ENCODE measurements at places on chromosomes 7 and 10.

DNA sequence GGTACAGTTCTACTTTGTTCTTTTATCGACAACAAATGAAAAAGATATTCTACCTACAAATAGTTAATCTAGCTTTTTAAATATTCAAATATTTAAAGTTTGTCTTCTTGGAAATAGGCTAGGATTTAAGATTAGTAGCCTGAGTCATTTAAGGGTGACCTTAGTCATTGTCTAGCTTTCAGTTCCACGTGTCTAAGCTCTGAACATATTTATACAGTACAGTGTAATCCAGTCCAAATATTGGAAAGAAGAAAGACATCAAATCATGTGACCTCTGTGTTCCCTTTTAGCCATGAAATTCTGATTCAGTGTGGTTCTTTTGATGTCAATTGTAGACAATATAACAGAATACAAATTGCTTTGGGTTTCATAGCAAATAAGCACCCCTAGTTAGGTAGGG, 121.1 kb downstream of the MALRD1 start:
- H3K4me3 ChIP-seq, result no peak overlapping the region
- H3K27ac ChIP-seq, result no peak overlapping the region
- no peaks in the 10 kb centered on the region for H3K36me3 ChIP-seq

GRCh38 chr7:117564080-117564479, 84.3 kb downstream of the CFTR start:
- H3K27me3 ChIP-seq, result no peaks in the 10 kb centered on the region
- H3K36me3 ChIP-seq, result no peaks in the 10 kb centered on the region
- DNase-seq, result no peak
- H3K4me3 ChIP-seq, result no peak overlapping the region
- no peak overlapping the region for H3K27ac ChIP-seq

DNA sequence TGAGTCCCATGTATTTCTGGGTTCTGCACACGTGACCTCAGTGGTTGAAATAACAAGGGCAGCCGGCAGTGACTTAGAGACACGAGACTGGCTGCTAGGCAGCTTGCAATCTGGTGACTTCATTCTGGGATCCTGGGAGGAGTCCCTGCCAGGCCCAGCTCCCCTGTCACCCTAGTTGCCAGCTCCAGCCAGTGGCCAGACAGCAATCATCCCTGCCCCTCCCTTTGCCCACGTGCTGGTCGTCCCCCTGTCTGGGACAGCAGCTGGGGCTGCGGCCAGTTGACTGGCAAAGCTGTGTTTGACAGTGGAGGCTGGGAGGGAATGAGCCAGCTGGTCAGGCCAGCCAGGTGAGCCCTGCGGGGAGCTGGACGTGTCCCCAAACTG, 30.0 kb downstream of the ADGRA1 start:
- DNase-seq, result no peak
- H3K4me1 ChIP-seq, result peaks cover 2% of the 10 kb centered on the region
- no peak overlapping the region for H3K27ac ChIP-seq
- no peak overlapping the region for H3K4me3 ChIP-seq
- H3K36me3 ChIP-seq, result no peaks in the 10 kb centered on the region

DNA sequence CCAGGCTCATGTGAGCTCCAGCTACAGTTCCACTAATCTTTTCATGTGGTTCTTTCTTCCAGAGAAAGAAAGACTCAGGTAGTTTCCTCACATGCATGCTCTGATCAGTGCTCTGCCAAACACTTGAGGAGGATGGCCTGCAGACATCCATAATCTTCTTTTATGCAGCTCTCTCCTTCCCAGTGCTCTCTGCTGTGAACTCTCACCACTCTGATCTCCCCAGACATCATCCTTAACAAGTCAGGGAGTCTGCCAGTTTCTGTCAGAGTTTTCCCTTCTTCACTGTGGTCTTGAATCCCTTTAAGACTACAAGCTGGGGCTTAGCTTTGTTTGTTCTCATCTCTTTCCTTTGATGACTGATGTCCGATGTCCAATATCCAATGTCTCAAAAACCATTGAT, 203.4 kb upstream of the PRKCQ start:
- no peaks in the 10 kb centered on the region for H3K27me3 ChIP-seq
- DNase-seq, result no peak
- H3K4me3 ChIP-seq, result no peak overlapping the region
- no peaks in the 10 kb centered on the region for H3K36me3 ChIP-seq
- no peak overlapping the region for H3K27ac ChIP-seq
- peaks cover 3% of the 10 kb centered on the region for H3K4me1 ChIP-seq

DNA sequence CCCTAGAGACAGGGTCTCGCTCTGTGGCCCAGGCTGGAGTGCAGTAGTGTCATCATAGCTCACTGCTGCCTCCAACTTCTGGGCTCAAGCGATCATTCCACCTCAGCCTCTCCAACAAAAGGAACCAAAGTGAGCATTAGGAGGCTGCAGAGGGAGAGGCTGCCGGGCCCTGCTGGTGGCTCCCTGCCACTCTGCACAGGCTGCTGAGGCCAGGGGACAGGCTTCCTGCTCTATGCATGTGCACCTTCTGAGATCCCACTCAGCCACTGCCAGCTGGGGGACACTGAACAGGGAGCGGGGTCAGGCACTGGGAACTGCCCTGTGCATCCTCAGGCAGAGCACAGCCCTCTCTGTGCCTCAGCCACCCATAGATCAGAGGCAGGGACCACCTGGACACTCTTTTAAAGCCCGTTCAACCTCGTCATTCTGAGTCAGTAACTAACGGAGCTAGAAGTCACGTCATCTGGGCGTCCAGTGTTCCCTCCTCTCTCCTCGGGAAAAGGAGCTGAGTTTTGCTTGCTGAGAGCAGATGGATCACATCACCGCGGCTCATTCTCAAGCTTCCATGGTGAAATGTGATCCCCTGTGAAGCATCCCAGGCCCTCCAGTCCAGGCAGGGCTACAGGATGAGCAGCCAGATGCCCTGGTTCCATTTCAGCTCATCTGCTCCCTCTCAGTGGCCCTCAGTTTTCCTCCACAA, 109.6 kb downstream of the MYL10 start:
- no peaks in the 10 kb centered on the region for H3K36me3 ChIP-seq
- H3K27ac ChIP-seq, result no peak overlapping the region
- no peaks in the 10 kb centered on the region for H3K4me1 ChIP-seq
- H3K4me3 ChIP-seq, result no peak overlapping the region
- DNase-seq, result no peak
- no peaks in the 10 kb centered on the region for H3K27me3 ChIP-seq

GRCh38 chr10:66678521-66678920, 247.3 kb upstream of the LRRTM3 start:
- H3K4me1 ChIP-seq, result no peaks in the 10 kb centered on the region
- no peaks in the 10 kb centered on the region for H3K36me3 ChIP-seq
- no peak for DNase-seq
- no peaks in the 10 kb centered on the region for H3K27me3 ChIP-seq
- H3K27ac ChIP-seq, result no peak overlapping the region

DNA sequence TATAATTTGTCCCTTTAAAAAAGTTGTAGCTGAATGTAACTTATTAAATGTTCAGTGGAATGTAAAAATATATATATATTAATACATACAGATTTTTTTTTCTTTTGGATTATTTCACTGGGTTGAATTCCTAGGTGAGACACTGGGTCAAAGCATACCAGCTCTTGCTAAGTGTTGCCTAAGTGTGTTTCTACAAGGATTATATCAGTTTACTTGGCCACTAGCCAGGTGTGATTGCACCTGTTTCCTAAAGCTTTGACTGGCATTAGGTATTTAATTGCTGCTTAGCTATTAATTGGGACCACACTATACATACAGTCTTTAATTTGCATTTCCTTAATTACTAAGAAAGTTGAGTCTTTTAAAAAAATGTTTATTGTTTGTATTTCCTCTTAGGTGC, 5.5 kb upstream of the ELOVL3 start:
- no peaks in the 10 kb centered on the region for H3K4me1 ChIP-seq
- H3K36me3 ChIP-seq, result no peaks in the 10 kb centered on the region
- no peak overlapping the region for H3K4me3 ChIP-seq
- DNase-seq, result no peak
- H3K27me3 ChIP-seq, result no peaks in the 10 kb centered on the region

GRCh38 chr10:98321186-98321780, 53.3 kb upstream of the LOXL4 start:
- DNase-seq, result no peak
- no peaks in the 10 kb centered on the region for H3K36me3 ChIP-seq
- H3K27ac ChIP-seq, result no peak overlapping the region
- no peaks in the 10 kb centered on the region for H3K27me3 ChIP-seq
- peaks cover 2% of the 10 kb centered on the region for H3K4me1 ChIP-seq
- H3K4me3 ChIP-seq, result no peak overlapping the region

- H3K36me3 ChIP-seq, result no peaks in the 10 kb centered on the region
- H3K4me1 ChIP-seq, result no peaks in the 10 kb centered on the region
- DNase-seq, result no peak
- no peak overlapping the region for H3K27ac ChIP-seq
- H3K27me3 ChIP-seq, result no peaks in the 10 kb centered on the region
These were observed 14.5 kb upstream of the PAX4 start for GRCh38 chr7:127632276-127632910.

GRCh38 chr7:25952261-25953057, 199.5 kb upstream of the NFE2L3 start:
- peaks cover 6% of the 10 kb centered on the region for H3K4me1 ChIP-seq
- H3K4me3 ChIP-seq, result no peak overlapping the region
- H3K36me3 ChIP-seq, result no peaks in the 10 kb centered on the region

DNA sequence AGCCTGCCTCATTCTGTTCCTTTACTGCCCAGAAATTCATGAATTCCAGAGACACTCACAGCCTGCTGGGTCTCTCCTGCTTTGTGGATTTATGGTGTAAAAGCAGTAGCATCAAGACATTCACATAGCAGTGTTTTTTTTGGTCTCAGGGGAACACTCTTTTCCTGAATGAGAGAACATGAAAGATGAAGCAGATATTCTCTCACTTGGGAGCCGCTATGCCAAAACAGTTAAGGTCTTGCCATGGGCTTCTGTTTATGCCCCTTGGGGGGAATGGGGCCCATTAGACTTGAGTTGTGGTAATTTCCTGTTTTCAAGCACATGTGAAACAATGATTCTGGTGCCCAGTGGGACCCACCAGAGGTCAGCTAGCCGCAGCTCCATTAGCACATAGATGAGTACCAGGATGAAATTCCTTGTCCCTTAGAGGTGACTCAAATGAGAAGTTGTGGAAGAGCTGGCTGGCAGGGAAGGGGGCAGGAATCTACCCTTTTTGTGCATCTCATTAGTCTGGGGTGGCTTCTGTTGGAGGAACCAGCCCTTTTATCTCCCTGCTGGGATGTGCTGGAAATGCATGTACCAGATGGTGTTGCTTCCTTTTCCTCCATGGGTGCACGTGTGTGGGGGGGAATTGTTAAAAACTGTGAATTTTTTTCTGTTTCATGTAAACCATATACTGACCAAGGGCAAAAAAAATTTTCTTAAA, 13.3 kb downstream of the BMPER start:
- no peak overlapping the region for H3K27ac ChIP-seq
- no peaks in the 10 kb centered on the region for H3K27me3 ChIP-seq
- H3K4me3 ChIP-seq, result no peak overlapping the region
- H3K36me3 ChIP-seq, result no peaks in the 10 kb centered on the region
- no peak for DNase-seq
- H3K4me1 ChIP-seq, result peaks cover 1% of the 10 kb centered on the region

- no peaks in the 10 kb centered on the region for H3K27me3 ChIP-seq
- H3K4me1 ChIP-seq, result no peaks in the 10 kb centered on the region
- H3K4me3 ChIP-seq, result no peak overlapping the region
- H3K27ac ChIP-seq, result no peak overlapping the region
- DNase-seq, result no peak
These were observed 48.0 kb downstream of the CAMK1D start for GRCh38 chr10:12397147-12397896.

- no peak for DNase-seq
- H3K27ac ChIP-seq, result no peak overlapping the region
- H3K36me3 ChIP-seq, result no peaks in the 10 kb centered on the region
- H3K4me3 ChIP-seq, result no peak overlapping the region
These were observed 41.9 kb downstream of the ENO4 start for GRCh38 chr10:116891208-116891607.

GRCh38 chr7:124652237-124652636, 113.4 kb downstream of the GPR37 start:
- H3K27ac ChIP-seq, result no peak overlapping the region
- H3K36me3 ChIP-seq, result no peaks in the 10 kb centered on the region
- no peaks in the 10 kb centered on the region for H3K27me3 ChIP-seq
- H3K4me1 ChIP-seq, result no peaks in the 10 kb centered on the region
- no peak overlapping the region for H3K4me3 ChIP-seq

- no peaks in the 10 kb centered on the region for H3K27me3 ChIP-seq
- DNase-seq, result no peak
- no peak overlapping the region for H3K4me3 ChIP-seq
- H3K27ac ChIP-seq, result no peak overlapping the region
- H3K36me3 ChIP-seq, result peaks cover 6% of the 10 kb centered on the region
These were observed 49.1 kb downstream of the SLC37A3 start for GRCh38 chr7:140349144-140349771.

GRCh38 chr7:106138776-106139175, 26.7 kb upstream of the SYPL1 start:
- H3K27ac ChIP-seq, result no peak overlapping the region
- H3K27me3 ChIP-seq, result no peaks in the 10 kb centered on the region
- DNase-seq, result no peak
- no peaks in the 10 kb centered on the region for H3K4me1 ChIP-seq

DNA sequence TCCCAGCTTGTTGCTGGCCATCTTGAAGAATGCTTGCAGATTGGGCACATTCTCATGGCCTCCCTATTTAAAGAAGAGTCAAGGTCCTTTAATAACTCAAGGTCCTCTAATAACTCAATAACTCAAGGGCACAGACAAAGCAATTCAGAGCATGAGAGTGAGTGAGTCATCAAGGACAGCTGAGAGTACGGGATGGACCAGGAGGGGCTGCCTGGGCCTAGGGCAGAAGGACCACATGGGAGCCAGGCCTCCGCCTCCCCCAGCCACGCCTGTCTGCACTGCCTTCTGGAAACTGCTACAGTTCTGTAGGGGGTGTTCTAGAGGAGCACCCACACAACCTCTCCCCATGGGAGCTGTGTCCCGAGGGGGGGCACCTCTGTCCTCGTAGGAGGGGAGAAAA, 48.9 kb downstream of the ZNF503 start:
- no peak for DNase-seq
- no peaks in the 10 kb centered on the region for H3K36me3 ChIP-seq
- no peaks in the 10 kb centered on the region for H3K4me1 ChIP-seq
- no peaks in the 10 kb centered on the region for H3K27me3 ChIP-seq
- no peak overlapping the region for H3K27ac ChIP-seq

- no peak overlapping the region for H3K4me3 ChIP-seq
- no peaks in the 10 kb centered on the region for H3K36me3 ChIP-seq
- H3K27ac ChIP-seq, result no peak overlapping the region
- 0 out of 2 replicates have a peak, but pooled peaks cover 2% of the 10 kb centered on the region for H3K4me1 ChIP-seq
- no peaks in the 10 kb centered on the region for H3K27me3 ChIP-seq
These were observed 139.1 kb downstream of the MARCHF5 start for GRCh38 chr10:92430103-92430502.

- H3K27ac ChIP-seq, result no peak overlapping the region
- H3K4me3 ChIP-seq, result no peak overlapping the region
- H3K27me3 ChIP-seq, result no peaks in the 10 kb centered on the region
- no peak for DNase-seq
- no peaks in the 10 kb centered on the region for H3K36me3 ChIP-seq
These were observed 574.6 kb downstream of the GALNT17 start for GRCh38 chr7:71706597-71706975.

- no peak overlapping the region for H3K4me3 ChIP-seq
- DNase-seq, result no peak
- no peaks in the 10 kb centered on the region for H3K36me3 ChIP-seq
- no peak overlapping the region for H3K27ac ChIP-seq
These were observed 523.9 kb upstream of the NRP1 start for GRCh38 chr10:33858326-33858725.

GRCh38 chr7:100855515-100855914, 3.0 kb downstream of the SLC12A9 start:
- peaks cover 11% of the 10 kb centered on the region for H3K36me3 ChIP-seq
- no peak overlapping the region for H3K27ac ChIP-seq
- no peaks in the 10 kb centered on the region for H3K27me3 ChIP-seq
- no peak for DNase-seq

GRCh38 chr10:29210266-29210868, 78.5 kb upstream of the LYZL1 start:
- no peaks in the 10 kb centered on the region for H3K27me3 ChIP-seq
- no peaks in the 10 kb centered on the region for H3K36me3 ChIP-seq
- H3K4me3 ChIP-seq, result no peak overlapping the region
- DNase-seq, result no peak
- H3K4me1 ChIP-seq, result no peaks in the 10 kb centered on the region
